ENCODE measurements at places on chromosomes 2 and 18.

- DNase-seq, result peak; percentile 83
Measured at GRCh38 chr2:179264368-179265081, at the start of gene SESTD1. Gene SESTD1, minus strand, starts transcription at chr2:179264832. Its CDS starts 72,991 bp downstream, at chr2:179191841.

- DNase-seq, result peak; percentile 28
Measured at GRCh38 chr2:240644859-240645301, 19.6 kb downstream of the GPR35 start.

DNA sequence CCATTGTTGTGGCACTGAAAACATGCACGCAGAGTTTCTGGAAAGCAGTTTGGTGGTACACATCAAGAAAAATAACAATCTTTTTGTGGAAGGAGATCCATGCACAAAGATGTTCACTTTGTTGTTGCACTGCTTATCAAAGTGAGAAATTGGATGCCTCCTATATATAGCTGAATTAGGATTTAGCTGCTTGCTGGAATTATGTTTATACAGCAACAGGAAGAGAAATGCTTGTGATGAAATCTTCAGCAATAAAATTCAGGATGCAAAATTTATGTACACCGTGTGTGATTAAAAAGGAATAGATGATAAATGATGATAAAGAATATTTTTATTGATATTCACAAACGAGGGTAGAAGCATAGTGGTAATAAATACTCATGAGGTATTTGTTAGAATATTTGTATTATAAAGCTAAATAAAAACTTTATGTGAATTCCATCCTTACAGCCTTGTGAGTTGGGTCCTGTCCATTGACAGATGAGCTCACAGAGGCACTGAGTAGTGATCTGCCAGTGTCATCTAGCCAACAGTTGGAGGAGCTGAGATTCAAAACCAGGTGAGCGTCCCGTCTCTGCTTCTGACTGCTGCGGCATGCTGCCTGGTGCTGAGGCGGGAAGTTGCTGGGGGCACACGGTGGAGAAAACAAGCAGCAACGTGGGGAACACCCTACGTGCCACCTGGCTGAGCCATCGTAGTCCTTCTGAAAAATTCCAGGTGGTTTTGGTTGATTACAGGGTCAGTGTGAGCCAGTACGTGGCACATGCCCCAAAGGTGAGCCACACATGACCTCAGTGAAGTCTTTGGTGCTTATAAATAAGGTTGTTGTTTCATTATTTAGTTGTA, 80.2 kb downstream of the ASAP2 start:
- DNase-seq, result no peak

GRCh38 chr2:218296200-218296599, 3.9 kb upstream of the TMBIM1 start:
- DNase-seq, result no peak

GRCh38 chr2:140248623-140249022, 1468.4 kb upstream of the NXPH2 start:
- DNase-seq, result no peak

- no peak for DNase-seq
Measured at GRCh38 chr18:9545029-9545428, 69.3 kb downstream of the PPP4R1 start.
